ENCODE measurements at places on chromosomes 1 and 21.

DNA sequence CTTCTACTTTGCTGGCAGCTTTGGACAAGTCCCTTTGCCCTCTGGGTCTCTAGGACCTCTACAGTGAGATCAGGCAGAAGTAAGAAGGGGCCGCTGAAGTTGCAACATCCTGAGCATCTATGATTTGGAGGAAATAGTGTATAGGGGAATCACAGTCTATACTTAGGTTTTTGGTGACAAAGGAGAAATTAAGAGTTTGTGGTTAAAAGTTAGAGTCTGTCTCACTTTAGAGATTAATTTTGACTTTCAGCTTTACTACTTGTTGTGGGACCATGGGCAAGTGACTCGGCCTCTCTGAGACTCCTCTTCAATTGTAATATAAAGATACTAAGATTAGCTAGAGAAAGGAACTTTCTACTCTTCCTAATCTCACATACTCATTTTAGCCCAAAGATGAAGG is 33.1 kb upstream of the LMX1A start:
- no peak for DNase-seq

- no peak for DNase-seq
These were observed 18.6 kb upstream of the ANKRD45 start for GRCh38 chr1:173688300-173688699.

DNA sequence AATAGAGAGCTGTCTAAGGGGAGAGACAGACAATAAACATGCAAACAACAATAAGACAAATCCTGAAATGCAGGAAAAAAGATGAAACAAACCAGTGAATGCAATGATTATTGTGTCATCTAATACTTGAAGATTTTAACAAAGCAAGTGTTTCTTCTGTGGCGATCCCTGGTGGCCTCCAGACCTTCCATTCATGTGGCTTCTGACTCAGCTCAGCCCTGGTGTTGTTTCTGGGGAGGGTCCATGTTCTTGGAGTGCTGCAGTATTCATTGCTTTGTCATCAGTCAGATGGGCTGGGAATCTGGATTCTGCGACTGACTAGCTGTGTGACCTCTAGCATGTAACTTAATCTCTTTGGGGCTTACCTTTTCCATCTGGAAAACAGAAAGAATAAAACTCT is 1.5 kb upstream of the C2CD4D start:
- peak; percentile 89 for DNase-seq

DNA sequence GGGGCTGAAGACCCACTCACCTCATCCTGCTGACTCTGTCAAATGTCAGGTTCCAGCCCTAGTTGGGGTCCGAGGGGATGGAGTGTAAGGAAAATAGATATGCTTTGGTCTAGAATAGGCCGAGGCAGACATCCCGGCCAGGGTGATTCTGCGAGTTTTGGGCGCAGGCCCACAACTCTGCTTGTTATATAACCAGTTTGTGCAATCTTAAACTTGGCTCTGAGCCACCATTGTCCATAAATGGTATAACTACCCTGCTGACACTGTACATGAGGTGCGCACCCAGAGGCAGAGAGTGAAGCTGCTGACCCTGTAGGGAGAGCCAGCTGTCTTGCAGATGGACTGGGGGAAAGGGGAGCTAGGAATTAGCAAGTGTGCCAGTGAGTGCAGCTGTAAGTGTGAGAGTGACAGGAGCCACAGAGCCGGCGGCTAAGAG is 1388.8 kb downstream of the AMY1C start:
- DNase-seq: no peak

DNA sequence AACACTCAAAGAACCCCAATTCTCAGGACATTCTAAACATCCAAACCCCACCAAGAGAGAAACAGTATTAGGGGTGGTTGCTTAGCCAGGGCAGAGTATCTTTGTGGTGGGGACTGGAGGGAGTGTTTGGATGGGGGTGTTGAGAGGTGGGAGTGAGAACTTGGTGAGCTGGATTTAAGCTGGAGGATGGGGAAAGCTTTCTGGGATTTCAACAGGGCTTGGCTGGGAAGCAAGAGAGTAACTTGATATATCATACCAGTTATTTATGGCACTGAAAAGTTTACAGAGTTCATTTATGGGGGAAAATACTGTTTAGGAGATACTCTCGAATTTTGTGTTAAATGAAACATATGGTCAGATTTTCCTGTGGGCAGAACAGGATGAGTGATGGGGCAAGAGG is 6.8 kb upstream of the CNIH3 start:
- DNase-seq: no peak

DNA sequence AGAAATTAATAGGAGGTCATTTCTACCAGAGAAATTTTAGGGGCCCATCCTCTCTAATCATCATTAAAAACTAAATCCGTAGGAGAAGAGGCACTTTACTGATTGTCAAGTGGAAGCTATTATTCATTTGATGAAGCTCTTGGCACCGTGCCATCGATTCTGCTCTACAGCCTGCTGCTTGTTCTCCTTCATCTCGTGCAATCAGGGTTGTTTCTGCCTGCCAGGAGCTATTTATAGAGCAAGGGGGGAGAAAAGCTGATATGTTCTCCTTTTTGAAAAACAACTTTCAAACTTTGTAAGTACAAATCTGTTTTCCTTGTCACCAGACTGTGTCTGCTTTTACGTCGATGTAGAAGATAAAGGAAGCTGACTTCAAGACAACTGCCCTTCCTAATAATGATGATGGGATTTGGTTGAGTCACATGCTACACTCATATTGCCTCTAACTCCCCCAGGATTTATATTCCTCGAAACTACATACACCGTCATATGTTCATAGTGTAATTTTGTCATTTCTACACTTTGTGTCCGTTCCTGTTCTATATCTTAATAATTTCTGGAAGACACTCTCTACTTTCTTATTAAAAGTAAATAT is 169.6 kb upstream of the LHX8 start:
- peak; percentile 1 for DNase-seq

DNA sequence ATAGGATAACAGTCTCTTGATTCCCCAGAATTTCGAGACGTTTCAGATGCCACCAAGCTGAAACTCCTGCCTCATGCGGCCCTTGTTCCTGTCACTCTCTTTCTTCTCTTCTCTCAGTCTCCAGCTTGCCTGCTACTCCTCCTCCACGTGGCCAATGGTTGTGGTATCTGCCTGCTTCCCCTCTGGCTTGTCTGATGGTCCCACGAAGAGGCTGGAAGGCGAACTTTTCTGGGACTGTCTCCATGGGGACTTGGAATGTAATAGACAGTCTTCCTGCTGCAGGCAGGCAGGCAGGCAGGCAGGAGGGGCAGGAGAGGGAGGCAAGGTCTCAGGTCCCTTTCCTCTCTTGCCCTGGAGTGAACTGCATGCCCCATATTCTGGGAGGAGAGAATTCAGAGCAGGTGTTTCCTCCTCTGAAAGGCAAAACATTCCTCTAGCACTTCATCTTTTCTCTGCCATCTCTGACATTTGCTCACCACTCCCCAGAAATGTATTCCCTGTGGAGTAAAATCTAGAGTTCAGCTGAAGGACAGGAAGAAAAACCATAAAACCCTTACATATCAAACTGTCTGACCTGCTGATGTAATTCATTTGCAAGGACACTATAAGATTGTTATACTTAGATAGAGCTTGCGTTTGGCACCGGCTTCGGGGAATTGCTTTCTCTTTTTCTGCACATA is 64.1 kb upstream of the GNG12 start:
- no peak for DNase-seq

- peak; percentile 46 for DNase-seq
These were observed 147.3 kb downstream of the HS2ST1 start for GRCh38 chr1:87061742-87062156.

DNA sequence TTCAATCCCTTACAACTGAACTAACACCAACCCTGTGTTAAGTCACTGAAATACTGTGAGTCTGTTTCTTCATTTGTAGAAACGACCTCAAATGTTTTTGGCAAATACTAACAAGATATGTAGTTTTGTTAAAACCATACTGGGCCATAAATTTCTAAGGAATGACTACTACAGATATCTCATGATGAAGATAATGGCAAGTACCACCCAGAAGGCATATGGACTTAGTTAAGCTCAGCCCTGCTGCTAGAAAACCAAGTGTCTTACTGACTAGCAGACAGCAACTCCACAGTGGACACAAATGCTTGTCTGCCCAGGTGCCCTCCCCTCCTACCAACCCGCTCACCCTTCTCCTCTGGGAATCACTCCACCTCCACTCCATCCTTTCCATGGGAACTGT is 44.5 kb upstream of the BMP8B start:
- no peak for DNase-seq

DNA sequence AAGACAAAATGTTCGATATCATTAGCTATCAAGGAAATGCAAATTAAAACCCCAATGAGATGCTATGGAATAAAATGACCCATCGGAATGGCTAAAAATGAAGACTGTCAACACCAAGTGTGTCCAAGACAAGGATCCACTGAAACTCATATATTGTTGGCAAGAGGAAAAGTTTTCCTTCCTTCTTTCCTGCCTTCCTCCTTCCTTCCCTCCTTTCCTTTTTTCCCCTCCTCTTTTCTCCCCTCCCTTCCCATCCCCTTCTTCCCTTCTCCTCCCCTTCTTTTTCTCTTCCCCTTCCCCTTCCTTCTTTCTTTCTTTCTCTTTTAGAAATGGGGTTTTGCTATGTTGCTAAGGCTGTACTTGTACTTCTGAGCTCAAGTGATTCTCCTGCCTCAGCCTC is 64.2 kb upstream of the TENT5B start:
- DNase-seq: no peak

- DNase-seq: peak; percentile 34
These were observed 165.9 kb downstream of the ADGRL4 start for GRCh38 chr1:78840453-78841271.

DNA sequence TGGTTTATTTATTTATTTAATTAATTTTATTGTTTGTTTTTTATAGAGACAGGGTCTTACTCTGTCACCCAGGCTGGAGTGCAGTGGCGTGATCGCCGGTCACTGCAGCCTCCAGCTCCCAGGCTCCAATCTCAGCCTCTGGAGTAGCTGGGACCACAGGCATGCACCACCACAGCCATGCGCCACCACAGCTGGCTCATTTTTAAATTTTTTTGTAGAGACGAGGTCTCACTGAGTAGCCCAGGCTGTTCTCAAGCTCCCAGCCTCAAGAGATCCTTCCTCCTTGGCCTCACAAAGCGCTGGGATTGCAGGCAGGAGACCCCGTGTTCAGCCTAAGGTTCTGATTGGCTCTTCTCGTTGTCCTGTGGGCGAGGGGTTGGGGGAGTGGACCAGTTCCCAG is 22.1 kb downstream of the UMODL1 start:
- DNase-seq: no peak

- no peak for DNase-seq
These were observed 9.3 kb downstream of the SSU72 start for GRCh38 chr1:1565340-1565739.

- DNase-seq: peak; percentile 46
These were observed 59.9 kb downstream of the ADSS2 start for GRCh38 chr1:244391761-244392160.

DNA sequence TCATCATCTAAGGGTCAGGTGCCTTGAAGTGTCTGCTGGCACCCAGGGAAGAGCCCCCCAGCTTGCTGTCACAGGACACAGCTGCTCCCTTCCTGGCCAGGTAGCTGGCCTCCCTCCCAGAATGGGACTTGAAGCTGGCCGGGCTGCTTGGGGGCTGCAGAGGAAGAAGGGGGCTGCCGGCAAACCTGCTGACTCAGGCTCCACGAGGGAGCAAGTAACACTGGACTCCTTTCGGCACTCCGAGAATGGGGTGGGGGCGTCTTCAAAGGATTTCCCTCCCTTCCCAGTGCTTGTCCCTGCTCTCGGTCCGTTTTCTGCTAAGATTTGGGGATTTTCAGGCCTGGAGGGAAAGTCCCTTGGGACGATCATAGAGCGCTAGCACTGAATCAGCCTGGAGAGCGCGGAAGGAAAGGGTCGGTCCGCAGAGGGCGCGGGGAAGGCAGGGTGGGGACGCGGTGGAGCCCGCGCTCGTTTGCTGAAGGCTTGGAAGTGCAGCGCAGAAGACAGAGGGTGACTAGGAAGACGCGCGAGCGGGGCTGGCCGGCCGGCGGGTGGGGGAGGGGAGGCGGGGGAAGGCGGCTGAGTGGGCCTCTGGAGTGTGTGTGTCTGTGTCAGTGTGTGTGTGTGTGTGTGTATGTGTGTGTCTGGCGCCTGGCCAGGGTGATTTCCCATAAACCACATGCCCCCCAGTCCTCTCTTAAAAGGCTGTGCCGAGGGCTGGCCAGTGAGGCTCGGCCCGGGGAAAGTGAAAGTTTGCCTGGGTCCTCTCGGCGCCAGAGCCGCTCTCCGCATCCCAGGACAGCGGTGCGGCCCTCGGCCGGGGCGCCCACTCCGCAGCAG is at the start of gene CSF1:
Gene CSF1 (plus strand): TSS at position 727 of the 840 bp plus-strand sequence. CDS start 175 bp downstream, outside the sequence.
- DNase-seq: peak; percentile 64

GRCh38 chr1:34164771-34165391 is at the start of gene CSMD2:
CSMD2 (minus strand) TSS chr1:34165230; CDS start chr1:34165097, 133 bp downstream.
- DNase-seq: peak; percentile 14

DNA sequence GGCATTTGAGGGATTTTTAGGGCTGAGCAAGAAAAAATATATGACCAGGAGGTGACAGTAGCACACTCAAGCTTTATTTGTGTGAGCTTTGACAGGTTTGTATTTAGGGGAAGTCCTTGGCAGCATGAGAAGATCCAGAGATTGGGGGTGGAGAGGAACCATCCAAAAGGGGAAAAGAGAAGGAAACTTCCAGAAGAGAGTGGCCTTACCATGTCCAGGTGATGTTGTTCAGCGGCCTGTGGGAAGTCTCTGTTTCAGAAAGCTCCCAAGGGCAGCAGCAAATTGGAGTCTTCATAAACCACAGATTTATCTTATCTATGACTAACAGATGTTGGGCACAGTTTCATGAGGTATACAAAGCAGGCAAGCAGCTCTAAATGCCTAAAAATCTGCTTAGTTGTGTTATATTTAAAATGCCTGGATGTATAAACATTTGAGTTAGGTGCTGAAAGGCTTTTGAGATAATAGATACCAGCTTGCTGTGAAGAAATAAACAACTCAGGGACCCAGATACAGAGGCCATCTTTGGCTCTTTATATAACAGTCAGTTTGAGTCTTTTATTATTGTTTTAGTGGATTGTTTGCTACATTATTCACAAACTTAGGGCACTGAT is 21.2 kb upstream of the ADAR start:
- peak; percentile 35 for DNase-seq

- peak; percentile 91 for DNase-seq
These were observed 166.5 kb upstream of the COA6 start for GRCh38 chr1:234206651-234207284.

DNA sequence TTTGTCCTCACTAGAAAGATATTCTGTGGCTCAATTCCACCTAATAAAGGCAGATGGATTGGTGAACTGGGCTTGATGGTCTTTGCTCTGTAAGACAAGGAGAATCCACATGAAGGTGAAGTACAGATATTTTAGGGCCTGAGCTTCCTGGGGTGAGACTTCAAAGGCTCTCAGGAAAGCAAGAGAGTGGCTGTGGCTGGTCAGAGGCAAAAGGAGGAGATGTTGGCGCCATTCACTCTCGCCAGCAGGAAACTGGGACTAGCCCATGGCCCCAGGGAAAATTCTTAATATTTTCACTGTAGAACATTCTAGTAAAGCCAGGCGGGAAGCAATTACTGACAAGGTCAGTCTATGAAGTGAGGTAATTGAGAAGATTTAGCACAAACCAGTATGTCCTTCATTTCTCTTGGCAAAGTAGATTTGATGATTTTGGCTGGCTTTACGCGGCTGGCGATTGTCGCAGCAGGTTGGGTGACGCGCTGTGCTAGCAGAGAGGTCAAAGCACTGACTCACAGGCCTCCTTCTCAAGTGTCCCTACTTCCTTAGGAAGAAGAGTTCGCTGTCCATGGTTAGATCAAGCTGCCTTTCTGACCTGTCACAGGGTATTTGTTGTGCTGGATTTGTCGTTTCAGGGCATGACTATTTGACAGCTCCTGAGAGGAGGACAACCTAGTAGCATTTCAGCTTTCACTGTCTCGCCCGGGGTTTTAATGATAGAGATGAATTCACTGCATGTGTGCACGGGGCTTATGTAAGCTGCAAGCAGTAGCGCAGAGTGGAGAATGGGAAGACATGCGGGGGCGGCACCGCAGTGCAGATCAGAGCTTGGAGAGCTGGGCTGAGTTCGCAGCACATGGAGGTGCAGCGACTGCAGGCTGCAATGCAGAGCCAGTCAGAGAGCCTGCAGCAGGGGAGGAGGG is 32.7 kb downstream of the XCL1 start:
- no peak for DNase-seq

All from mammary epithelial cell (primary cell).